ENCODE measurements at places on chromosomes 16 and 17. TPM values are rescaled to one million over a fixed set of nuclear protein-coding genes. Genes with fewer than 3 reads are reported as not detected.

Gene SLC38A8
- total RNA-seq: not detected

Gene MYO15B
- total RNA-seq: 1.6 TPM

Gene ZC3H7A
- total RNA-seq: 32.2 TPM

Gene WNT9B
- not detected for total RNA-seq

Gene SOX15
- 0.07 TPM for total RNA-seq

Gene USP6
- not detected for total RNA-seq

Gene RECQL5
- total RNA-seq: 12.0 TPM

Gene TNFRSF17
- total RNA-seq: not detected

Gene CD79B
- 1.5 TPM for total RNA-seq

Gene CDH13
- 62.3 TPM for total RNA-seq

Gene CPPED1
- total RNA-seq: 36.6 TPM

Gene KRTAP16-1
- not detected for total RNA-seq
